OCI-LY7 (cell line): ENCODE measurements at places on chromosomes 11 and 22. TPM values are rescaled to one million over a fixed set of nuclear protein-coding genes. Genes with fewer than 3 reads are reported as not detected.

The OVCH2 gene
- total RNA-seq, result not detected in 2 replicates

The CRYBB2 gene
- not detected in 2 replicates for total RNA-seq

DNA sequence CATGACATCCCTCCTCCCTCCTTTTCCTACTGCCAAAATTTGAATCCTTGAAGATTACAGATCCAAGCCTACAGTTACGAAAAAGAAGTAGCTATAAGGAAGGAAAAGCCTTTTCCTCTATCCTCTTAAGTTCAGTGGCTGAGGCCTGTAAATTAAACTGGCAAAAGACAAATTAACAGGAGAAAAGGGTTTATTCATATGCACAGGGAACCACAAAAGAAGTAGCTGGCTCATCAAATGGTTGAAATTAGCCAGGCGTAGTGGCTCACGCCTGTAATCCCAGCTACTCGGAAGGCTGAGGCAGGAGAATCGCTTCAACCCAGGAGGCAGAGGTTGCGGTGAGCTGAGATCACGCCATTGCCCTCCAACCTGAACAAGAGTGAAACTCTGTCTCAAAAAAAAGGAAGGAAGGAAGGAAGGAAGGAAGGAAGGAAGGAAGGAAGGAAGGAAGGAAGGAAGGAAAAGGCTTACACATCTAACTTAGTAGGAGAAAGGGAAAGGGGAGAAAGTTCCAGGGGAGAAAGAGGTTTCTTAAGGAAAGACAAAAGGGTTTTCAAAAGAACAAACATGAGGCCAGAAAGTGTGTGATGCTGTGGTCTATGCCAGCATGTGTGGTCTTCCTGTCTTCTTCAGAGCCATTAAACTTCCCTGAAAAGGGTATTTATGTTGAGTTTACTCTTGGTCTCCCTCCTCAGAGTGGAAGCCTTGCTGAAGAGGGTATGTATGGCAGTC lies 5.1 kb upstream of the SMPD1 start:
- no peak for DNase-seq

DNA sequence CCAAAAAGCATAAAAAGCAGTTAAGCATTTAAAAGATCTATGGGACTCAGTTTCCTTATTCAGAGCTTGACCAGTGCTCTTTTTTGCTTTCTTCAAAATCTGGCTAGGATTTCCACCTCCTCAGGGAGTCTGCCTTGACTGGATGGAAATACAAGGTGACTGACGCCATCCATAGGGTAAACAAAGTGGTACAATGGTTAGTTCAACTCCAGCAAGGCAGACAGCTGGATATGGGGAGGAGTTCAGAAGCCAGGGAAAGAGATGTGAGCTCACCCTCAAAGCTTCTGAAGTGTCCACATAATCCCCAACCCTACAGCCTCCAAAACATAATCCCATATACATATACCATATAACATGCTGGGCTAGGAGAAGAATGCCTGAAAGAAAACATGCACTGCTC lies 52.0 kb downstream of the KIRREL3 start:
- DNase-seq, result no peak

DNA sequence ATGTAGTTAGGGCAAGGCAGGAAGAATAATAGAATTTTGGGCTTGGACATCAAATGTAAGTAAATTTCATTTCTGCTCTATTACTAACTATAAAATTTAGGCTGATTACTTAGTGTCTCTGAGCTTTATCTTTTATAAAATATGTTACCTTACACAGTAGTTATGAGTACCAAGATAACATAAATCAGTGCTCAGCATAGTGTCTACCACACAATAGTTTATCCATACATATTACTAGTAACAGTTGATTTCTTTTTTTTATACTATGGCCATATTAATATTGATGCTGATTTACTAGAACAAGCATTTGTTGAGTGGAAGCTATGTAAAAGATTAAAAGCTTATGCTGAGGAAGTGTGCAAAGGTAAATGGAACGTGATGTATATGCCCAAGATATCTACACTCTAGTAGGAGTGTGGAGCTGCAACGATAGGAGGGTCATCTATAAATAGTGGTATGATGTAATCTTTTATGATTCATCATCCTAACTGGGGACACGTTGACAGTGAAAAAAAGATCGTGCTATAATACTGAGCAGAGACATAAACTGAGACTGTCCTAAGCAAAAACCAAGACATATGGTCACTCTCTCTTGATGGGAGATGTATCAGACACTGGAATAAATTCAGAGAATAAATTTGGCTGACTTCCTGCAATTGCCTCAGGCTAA lies 8.7 kb upstream of the SLC5A12 start:
- DNase-seq, result no peak

DNA sequence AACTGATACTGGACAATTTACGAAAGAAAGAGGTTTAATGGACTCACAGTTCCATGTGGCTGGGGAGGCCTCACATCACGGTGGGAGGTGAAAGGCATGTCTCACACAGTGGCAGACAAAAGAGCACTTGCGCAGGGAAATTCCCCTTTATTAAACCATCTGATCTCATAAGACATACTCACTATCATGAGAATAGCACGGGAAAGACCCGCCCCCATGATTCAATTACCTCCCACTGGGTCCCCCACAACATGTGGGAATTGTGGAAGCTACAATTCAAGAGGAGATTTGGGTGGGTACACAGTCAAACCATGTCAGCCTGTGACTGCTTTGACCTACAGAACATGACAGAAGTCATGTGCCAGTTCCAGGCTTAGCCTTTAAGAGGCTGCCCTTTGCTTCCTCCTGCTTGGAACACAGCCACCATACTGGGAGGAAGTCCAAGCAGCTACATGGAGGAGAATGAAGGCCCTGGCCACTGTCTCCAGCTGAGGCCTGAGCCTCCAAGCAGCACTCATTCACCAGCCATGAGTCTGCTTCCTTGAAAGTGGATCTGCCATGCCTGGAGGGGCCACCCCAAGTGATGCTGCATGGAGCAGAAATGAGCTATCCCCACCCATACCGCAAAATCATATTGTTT lies 10.9 kb upstream of the GAL start:
- no peak for DNase-seq

DNA sequence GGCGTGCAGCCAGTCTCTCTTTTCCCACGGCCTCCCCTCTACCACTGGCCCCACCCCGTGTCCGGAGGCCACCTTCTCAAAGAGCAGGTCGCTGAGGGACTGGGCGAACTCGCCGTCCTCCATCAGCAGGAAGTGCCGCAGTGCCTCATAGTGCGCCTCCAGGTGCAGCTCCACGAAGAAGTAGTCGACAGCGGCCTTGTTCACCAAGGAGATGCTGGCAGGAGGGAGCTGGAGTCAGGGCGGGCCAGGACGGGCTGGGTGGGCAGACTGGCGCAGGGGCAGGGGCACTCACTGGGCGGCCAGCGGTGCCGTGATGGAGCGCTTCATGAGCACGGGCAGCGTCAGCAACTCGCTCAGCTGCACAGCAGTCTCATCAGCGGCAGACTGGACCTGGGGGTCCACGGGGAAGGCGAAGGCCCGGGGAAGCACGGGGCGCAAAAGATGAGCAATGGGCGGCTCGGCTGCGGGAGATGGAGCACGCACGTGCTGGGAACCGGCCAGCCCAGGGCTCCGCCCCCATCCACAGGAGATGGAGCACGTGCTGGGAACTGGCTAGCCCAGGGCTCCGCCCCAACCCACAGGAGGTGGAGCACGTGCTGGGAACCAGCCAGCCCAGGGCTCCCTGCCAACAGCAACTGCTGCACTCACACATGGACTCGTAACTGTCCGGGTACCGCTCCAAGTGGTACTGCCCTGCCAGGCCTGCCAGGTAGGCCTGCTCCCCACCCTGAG lies 18.4 kb downstream of the SELENOO start:
- no peak for DNase-seq

GRCh38 chr11:9265211-9266131 lies at the start of gene DENND5A:
TSS of gene DENND5A (minus strand) at chr11:9265350. CDS start at chr11:9265069, 281 bp downstream.
- DNase-seq, result peak; percentile 34

The DHCR7 gene
- total RNA-seq, result 88.5 and 110 TPM in 2 replicates

The FOSL1 gene
- total RNA-seq, result 0.52 TPM in 1 of 2 replicates, not detected in the other

DNA sequence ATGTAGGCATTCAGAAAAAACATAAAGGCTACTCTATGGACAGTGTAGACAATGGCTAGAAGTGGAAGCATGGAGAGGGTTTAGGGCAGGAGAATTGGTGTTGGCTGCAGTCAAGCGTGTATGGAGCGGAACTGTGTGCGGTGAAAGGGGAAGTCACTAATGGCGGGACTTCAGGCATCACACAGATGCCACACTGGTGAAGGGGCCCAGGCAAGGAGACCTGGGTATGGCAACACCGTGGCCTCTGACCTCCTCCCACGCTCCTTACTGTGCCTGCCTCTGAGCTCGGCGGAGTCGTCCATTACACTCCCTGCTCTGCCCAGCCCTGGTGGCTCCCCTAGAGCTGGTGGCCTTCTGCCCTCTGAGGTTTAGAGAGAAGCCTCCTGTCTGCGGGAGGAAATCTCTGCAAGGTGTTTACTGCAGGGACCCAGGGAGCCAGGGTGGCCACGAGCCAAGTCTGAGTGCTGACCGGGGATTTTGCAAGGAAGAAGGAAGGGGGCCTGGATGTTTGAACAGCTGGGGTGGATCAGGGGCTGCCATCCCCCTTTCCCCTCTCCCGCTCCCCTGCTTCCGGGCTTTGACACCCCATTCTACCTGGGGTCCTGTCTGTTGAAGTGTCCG lies 75.1 kb upstream of the TSPAN18 start:
- DNase-seq, result peak; percentile 13

The BARX2 gene
- 0.23 TPM in 1 of 2 replicates, not detected in the other for total RNA-seq

GRCh38 chr22:40659166-40659565 lies 20.1 kb upstream of the MCHR1 start:
- DNase-seq, result no peak

The HTR3A gene
- not detected in 2 replicates for total RNA-seq

The MFRP gene
- not detected in 2 replicates for total RNA-seq

The FAT3 gene
- not detected in 2 replicates for total RNA-seq

- DNase-seq, result no peak
Measured at GRCh38 chr11:135046986-135047385, 634.9 kb upstream of the B3GAT1 start.

The MAPK8IP1 gene
- total RNA-seq, result 1.5 and 2.2 TPM in 2 replicates

DNA sequence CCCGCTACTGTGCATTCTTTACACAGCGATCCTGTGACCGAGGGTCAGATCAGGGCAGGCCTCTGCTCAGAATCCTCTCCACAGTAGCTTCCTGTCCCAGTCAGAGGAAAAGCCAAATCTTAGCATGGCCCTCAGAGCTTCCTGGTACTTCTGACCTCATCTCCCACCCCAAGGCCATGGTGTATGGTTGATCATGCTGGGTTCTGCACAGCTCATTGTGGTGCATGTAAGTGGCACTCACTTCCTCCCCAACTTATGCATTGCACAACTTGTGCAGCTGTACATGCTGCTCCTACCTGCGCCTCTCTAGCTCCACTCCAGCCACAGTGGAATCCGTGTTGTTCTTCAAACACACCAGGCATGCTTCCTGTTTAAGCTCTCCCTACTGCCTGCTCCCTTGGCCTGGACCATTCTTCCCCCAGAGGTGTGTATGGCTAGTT lies 20.3 kb downstream of the BMAL1 start:
- DNase-seq, result no peak

DNA sequence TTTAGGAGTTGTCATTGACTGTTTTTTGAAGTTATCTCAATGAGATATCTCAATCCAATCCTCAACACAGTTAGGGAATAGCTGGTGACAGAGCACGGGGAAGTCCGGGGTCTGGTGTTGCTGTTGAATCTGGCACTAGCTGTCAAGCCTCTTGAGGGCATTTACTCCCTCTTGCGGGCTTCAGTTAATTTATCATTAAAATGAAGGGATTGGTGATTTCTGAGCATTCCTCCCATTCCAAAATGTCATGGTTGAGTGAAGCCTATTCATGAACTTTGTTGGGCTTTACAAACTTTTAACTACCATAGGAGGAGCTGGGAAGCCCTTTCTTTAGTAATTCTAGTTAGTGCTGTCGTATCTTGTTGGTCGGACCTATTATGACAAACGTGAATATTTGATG lies 40.2 kb downstream of the UVRAG start:
- DNase-seq, result no peak

- DNase-seq, result no peak
Measured at GRCh38 chr11:110081462-110082376, 11.5 kb upstream of the ZC3H12C start.

The OR8G5 gene
- total RNA-seq, result not detected in 2 replicates

The CD6 gene
- not detected in 2 replicates for total RNA-seq

GRCh38 chr11:2277933-2278523 lies 7.6 kb upstream of the ASCL2 start:
- DNase-seq, result no peak

DNA sequence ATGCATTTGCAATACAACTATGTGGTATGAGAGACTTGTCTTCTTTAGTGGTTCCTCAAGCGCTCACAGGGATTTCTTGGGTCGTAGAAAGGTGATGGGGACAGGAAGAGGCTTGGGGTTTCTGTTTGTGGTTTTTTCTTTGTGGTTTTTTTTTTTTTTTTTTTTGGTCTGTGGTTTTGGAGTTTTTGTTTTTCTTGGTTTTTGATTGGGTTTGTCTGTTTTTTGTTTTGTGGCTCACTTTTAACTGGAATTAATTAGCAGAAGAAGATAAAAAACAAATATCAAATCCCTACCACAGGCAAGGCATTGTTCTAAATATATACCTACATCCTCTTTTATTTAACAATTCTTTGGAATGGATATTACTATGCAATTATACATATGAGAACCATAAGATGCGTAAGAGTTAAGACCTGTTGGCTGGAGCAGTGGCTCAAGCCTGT lies 5.5 kb downstream of the TTC28 start:
- DNase-seq, result peak; percentile 74

DNA sequence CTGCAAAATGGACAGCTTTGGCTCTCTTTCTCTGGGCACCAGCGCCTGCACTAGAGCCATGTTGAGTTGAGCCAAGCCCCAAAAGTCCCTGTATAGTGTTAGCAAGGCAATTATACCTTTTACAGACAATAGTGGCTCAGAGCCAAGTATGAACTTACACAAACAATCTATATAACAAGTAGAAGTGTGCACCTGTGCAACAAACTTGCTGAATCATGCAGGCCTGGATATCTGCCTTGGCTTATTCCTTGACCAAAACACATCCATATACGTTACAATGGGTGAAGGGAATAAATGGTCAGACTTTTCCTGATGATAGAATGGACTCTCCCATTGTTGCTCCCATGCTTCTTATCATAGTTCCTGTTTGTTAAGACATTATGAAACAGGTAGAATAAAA lies 3.8 kb upstream of the OR52I2 start:
- DNase-seq, result no peak

The OR8K5 gene
- not detected in 2 replicates for total RNA-seq
